ENCODE measurements at places on chromosomes 4 and X.

DNA sequence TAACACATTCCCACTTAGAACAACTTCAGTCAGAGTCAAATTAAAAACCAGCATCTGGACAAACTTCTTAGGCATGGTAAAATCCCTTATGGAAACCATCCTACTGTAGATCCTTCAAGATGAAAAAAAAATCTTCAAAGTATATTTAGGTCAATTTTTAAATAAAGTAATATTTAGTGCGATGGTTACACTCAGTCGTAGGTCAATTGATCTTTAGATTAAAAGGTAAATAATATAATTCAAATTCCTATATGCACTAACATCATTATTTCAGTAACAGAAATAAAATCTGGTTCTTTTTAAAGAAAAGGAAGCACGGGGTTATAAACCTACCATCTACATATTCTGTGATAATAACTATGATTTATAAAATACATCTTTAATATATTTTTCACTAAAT, at the start of gene UGT2A2:
TSS of gene UGT2A2 (minus strand) at position 101 of the 400 bp plus-strand sequence. CDS start at position 99, 2 bp downstream.
- DNase-seq, result no peak

DNA sequence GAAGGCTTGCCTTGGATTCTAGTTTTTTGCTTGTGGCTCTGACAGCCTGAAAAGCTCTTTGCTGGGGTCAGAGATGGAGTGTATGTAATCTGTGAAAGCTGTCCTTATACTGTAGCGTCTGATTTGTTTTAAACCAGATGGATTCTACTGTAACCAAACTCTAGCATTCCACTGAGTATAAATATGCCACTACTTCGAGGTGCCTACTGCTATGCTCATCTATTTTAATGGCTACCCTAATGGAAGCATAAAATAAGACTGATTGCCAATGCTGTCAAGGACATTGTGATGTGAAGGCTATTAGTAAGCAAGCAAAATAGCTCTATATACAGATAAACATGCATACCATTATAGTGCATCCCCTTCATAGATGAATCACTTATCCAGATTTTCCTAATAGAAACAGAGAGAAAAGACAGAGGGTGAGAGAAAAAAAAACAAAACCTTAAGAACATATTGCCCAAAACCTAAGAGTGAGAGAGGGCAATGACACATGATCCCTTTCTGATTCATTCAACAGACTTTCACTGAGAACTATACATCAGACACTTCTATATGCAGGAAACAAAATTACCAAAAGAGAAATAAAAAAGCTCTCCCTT, 1025.8 kb upstream of the LCORL start:
- peak; percentile 4 for DNase-seq

DNA sequence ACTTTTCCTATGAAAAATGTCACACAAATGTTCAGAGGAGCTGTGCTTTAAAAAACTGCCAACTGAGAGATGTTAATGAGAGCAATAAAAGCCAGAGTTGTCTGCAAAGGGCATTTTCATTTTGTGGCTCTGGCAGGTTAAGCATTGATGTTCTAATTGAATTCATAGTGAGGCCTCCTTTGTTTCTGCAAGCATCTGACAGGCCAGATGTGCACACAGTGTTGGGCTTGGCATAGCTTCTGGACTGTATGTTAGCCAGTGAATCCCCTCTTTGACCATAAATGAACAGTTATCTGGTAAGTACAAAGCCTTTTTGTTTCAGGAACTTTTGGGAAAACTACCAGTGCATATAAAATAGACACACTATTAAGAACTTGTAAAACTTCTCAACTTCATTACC, 81.9 kb downstream of the JADE3 start:
- DNase-seq, result no peak

- DNase-seq, result peak; percentile 5
Measured at GRCh38 chr4:91064157-91064853, 937.1 kb downstream of the CCSER1 start.

GRCh38 chr4:41120297-41121217, 93.8 kb downstream of the APBB2 start:
- peak; percentile 45 for DNase-seq

GRCh38 chrX:145818186-145819113, 821 bp downstream of the SLITRK2 start:
- DNase-seq, result no peak

DNA sequence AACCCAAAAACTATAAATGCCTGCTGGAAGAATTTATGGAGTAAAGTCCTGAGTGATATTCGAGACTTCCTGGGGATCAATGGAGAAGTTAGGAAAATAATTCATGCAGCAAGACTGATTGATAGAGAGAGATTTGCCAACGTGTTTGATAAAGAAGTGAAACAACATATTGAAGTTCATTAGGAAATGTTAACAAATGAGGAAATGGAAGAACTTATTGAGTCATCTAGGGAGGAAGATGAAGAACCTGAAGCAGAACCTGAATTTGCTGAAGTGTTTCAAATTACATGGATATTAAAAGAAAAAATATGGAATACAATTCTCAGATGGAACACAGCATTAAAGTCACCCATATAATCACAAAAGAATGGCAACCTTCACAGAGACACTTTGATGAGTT, 39.0 kb downstream of the DDX60 start:
- DNase-seq, result no peak

GRCh38 chr4:62145276-62145675, 945.1 kb downstream of the ADGRL3 start:
- DNase-seq, result no peak

DNA sequence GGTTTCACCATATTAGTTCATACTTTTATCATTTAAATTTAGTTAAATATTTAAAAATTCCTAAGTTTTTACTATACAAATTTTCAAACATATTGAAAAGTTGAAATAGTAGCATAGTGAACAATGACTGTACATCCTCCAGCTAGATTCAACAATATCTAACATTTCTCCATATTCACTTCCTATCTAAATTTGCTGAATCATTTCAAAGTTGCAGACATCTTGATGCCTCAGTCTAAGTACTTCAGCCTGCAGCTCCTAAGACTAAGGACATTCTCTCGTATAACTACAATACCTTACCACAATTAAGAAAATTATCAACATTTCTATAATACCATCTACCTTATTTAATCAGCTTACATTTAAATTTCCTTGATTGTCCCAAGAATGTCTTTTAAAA, 132.7 kb downstream of the TMEM164 start:
- DNase-seq, result no peak

DNA sequence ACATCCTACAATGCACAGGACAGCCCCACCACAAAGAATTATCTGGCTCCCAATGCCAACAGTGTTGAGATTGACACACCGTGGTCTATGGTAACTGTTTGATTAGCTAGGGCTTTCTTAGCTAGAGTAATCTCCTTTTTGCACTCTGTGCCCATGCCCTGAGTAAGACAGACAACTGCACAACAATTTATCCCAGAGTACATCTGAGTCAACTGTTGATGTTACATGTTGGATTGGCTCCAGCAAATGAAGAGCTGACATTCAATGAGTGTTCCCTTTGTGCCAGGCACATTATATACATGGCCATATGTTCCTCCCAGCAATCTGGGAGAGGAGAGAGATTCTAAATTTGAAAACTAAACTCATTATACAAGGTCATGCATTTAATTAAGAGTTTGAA, 3.9 kb upstream of the FAM9C start:
- DNase-seq, result no peak

DNA sequence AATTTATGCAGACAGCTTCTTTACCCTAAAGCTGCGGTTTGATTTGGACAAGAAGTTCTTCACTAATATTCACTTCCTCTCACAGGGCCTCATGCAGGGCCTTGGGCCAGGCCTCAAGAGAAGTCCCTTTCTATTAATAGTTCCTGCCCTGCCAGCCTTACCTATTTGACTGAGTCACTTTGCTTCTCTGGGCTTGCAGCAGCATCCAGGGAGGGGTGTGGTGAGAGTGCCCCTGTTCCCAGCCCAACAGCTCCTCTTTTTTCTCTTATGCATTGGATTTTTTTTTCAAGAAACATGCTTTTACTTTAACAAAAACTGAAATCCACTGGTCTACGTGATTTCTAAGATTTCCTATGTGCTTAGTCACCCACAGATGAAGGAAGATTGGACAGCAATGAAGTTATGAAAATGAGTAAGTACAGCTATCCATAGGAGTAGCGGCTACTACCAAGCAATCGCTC, 26.7 kb downstream of the FAM156B start:
- peak; percentile 48 for DNase-seq

GRCh38 chrX:75596178-75596577, 73.3 kb upstream of the ZDHHC15 start:
- DNase-seq, result peak; percentile 0

DNA sequence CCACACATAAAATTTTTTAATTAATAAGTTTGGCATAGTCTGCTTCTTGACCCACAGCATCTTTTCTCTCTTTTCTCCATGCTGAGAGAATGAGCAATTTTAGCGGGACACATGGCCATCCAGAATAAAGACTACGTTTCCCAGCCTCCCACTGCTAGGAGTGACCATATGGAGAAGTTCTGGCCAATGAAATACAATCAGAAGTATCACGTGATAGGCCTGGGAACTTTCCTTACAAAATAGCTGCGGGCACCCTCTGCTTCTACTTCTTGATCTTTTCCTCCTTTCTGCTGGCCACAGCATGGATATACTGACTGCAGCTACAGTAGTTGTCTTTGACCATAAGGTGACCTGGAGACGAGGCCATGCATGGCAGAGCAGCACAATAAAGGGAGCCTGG, 348.0 kb downstream of the BCOR start:
- no peak for DNase-seq

GRCh38 chr4:11480683-11481082, 52.0 kb upstream of the HS3ST1 start:
- no peak for DNase-seq

All from fibroblast of skin of abdomen (primary cell).